Brain pericyte (primary cell): ENCODE measurements at places on chromosomes 2 and 18.

- DNase-seq: no peak
Observed at GRCh38 chr2:109421101-109421500, 192.7 kb downstream of the SEPTIN10 start.

DNA sequence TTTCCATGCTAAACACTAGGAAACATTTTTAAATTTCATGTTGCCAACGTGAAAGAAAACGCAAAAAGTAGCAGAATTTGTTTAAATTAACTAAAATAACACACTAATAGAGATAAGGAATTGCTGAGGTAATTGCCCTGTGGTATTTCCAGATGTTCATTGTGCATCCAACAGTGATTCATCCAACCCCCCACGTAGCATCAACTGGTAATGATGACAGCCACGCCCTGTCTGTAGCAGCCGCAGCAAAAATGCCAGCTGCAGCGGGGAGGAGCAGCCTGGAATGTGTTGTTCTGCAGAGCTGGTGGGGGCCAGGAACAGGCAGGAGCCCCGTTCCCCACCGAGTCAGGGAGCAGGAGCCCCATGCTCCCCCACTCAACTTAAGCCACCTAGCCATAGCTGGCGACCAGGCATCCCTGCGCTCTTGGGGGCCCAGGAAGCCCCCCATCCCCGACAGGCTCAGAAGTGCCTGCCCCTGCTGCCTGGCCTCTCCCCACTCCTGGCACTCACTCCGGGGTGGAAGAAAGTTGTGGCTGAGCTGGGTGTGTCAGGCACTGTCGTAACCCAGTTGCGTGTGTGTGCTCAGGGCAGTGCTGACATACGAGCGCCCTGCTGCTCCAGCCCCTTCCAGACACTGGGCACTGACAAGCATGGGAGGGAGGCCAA lies 695.1 kb upstream of the ACVR2A start:
- DNase-seq: no peak

- no peak for DNase-seq
Observed at GRCh38 chr2:110804915-110805314, 72.5 kb downstream of the ACOXL start.

DNA sequence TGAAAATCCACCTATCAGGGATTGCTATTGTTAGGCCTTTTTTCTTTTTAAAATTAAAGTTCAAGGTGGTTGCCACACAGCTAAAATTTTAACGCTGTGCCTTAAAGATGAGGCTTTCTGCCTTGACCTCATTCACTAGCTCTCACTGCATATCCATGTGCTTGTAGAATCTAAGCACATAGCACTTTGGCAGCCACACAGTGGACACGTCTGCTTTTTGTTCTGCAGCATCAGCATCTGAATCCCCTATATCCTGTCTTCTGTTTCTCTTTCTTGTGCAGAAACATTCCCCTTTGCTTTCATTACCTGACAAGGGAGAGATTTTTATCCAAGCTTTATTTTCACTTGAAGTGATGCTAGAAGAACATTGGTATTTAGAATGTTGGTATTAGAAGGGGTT lies 38.1 kb downstream of the RALB start:
- DNase-seq: no peak

DNA sequence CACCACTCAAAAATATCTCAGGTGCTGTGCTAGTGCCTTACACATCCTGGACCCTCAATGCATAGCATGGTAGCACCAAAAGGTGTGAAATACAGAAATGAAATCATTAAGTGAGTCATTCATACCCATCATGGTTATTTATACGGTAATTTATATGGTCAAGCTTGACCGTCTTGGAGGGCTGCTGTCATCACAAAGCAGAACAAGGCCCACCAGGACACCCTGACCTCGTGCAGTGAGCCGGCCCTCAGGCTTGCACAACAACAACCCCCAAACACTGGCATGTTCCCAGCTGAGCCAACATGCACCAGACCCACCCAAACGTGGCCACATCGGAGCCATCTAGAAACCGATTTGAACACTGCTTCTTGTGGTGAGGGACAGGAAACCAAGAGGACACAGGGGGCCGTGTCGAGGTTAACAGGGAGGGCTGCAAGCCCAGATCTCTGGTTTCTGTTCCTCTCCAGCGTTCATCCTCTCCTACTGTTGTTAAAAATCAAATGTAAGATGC lies 378.5 kb upstream of the ID2 start:
- DNase-seq: no peak
